ENCODE measurements at places on chromosomes 13 and 19.

DNA sequence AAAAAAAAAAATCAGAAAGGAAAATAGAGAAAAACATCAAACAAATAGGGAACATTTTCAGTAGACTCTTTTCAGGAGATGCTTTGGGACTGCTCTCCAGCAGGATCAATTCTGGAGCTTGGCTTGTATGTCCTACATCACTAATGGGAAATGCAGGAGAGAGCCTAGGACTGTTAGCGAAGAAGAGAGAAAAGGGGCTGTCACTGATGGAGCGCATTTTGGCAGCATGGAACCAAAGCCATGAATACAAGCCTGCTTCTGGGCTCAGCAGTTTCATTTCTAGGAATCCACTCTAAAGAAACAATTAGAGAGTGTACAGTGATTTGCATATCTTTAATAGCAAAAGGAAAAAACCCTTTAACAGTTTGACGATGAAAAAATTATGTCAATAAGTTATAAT lies 203.9 kb downstream of the NUFIP1 start:
- no peak for DNase-seq

DNA sequence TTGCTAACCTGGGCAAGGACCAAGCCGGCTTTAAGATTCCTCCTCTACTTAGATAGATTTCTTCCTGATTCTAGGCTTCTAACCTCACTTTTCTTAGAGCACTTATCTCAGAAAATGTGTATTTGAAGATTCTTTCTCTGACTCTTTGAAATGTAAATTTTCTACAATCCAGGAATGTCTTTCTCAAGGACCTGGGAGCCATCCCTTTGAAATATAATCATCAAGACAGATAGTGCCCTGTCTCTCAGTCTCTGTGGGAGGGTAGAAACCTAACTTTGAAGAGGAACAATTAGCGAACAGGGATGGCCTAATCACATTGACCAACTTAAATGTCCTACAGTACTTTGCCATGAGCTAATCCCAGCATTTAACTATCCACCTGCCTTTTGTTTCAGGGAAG lies 1646.0 kb downstream of the PCDH9 start:
- DNase-seq: no peak

- DNase-seq: peak; percentile 81
Observed at GRCh38 chr19:50050406-50051227, 24.8 kb downstream of the ZNF473 start.

DNA sequence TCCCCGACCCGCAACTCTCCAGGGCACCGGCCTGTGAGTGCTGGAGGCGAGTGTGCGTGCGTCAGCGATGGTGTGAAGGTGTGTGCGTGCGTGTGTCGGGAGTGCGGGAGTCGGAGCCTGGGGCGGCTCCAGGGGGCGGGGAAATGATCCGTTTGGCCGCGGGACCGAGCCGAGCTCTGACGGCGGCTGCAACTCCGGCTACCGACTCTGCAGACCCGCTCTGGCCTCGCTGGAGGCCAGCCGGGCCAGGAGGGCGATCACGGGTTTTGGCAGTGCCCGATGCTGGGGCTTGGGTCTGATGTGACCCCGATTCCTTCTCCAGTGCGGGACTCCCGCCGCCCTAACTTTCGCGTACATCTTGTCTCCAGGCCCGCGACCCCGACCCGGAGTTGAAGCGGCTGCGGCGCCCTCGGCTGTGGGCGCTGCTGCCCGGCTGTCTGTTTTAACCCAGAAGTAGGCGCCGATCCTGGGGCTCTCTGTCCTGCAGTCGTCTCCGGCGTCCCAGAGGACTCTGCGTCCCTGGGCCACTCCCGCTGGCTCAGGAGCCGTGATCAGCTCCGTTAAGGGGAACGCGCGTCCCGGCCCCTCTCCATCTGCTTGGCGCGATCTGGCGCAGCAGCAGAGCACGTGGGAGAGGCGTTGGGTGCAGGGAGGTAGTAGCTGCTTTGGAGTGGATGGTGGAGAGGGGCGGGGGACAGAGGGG lies 1.2 kb downstream of the CHST8 start:
- DNase-seq: no peak

- DNase-seq: no peak
Observed at GRCh38 chr19:57192077-57192420, 749 bp downstream of the ZNF264 start.

- DNase-seq: no peak
Observed at GRCh38 chr13:30255696-30256095, 51.7 kb downstream of the KATNAL1 start.

DNA sequence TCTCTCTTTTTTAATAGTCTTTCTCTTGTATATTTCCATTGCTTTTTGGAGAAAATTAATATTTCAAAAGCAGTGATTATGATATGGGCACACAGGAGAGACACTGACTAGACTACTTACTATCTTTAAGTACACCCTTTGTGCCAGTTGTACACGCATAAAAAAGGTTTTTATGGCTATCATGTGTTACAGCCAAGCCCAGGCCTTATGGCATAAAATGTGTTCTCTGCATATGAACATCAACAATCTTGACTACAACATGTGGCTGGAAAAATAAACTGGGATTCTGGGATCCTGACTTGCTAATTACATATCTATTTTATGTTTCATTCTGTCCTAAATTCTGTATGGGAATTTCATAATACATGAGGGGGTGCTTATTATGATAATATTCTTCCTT lies 1401.8 kb downstream of the SLITRK5 start:
- DNase-seq: no peak

- no peak for DNase-seq
Observed at GRCh38 chr19:8311461-8312260, 3.5 kb upstream of the CD320 start.

GRCh38 chr13:63554157-63554556 lies 2138.5 kb upstream of the PCDH20 start:
- DNase-seq: no peak

- no peak for DNase-seq
Observed at GRCh38 chr19:4504297-4504701, 14.0 kb downstream of the PLIN4 start.

DNA sequence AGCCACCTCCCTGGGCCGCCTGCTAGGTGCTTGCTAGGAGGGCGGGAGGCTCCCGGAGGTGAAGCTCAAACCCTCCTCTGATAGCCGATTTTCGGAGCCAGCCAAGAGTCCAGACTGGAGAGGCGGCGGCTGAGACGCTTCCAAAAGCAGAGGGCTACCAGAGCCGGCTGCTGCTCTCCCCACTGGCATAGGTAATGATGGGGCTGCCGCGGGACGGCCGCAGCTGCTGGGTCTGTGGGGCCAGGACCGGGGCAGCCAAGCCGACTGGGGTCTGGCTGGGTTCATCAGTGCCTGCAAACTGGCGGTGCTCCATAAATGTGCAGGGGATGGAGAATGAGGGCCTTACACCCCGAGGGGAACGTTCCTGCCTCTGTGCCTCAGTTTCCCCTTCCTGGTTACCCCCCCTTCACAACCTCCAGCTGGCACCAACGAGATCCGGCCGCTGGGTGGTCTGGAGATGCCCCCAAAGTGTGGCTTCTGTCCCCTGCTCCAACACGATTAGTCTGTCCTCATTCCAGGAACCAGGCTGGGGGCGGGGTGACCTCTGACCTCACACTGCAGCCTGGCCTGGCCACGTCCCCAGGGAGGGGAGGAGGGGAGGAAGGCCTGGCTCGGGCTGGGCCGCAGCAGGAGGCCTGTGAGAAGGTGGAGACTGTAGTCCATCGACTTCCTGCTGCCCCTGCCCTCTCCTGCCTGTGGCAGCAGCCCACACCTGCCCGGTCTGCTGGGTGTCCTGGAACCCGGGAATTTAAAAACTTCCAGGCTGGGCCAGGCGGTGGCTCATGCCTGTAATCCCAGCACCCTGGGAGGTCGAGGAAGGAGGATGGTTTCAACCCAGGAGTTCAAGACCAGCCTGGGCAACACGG lies 3.8 kb upstream of the WDR18 start:
- DNase-seq: no peak

- peak; percentile 72 for DNase-seq
Observed at GRCh38 chr13:29849731-29850212, 645 bp downstream of the UBL3 start.

GRCh38 chr13:43223216-43223615 lies 199.8 kb downstream of the DNAJC15 start:
- no peak for DNase-seq

DNA sequence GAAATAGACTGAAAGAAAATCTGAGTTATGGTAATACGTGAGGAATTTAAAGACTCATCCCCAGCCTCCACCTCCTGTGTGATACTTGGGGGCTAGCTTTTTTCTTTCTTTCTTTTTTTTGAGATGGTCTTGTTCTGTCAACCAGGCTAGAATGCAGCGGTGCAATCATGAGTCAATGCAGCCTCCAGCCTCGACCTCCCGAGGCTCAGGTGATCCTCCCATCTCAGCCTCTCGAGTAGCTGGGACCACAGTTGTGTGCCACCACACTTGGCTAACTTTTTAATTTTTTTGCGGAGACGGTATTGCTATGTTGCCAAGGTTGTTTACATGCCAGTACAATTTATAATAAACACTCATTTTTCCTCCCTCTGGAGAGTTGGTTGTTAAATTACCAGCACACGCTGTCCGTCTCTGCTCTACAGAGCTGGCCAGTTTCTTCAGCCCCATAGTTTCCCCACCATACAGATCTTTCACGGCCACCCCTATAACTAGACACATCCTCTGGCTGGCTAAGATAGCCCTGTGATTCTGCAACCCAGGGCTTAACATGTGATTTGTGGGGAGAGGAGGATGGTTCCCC lies 4.8 kb downstream of the TNFSF9 start:
- DNase-seq: no peak
